GM23338 (cell line): ENCODE measurements at places on chromosomes 2 and 18. TPM values are rescaled to one million over a fixed set of nuclear protein-coding genes. Genes with fewer than 3 reads are reported as not detected.

Gene CCDC102B
- 0.16 and 1.3 TPM in 2 replicates for total RNA-seq

Gene STK16
- total RNA-seq: 12.1 and 17.0 TPM in 2 replicates

Gene GREB1
- 35.0 and 36.5 TPM in 2 replicates for total RNA-seq

Gene APCDD1
- 0.97 and 1.0 TPM in 2 replicates for total RNA-seq

Gene CABLES1
- 8.8 and 12.4 TPM in 2 replicates for total RNA-seq

Gene FMNL2
- total RNA-seq: 43.0 and 45.4 TPM in 2 replicates

Gene SCN9A
- total RNA-seq: 8.8 and 10.5 TPM in 2 replicates

Gene RAB31
- 18.8 and 33.8 TPM in 2 replicates for total RNA-seq

- no peaks in the 10 kb centered on the region for H3K36me3 ChIP-seq
- H3K27me3 ChIP-seq: no peaks in the 10 kb centered on the region
- DNase-seq: no peak
- H3K4me1 ChIP-seq: no peaks in the 10 kb centered on the region
- no peak overlapping the region for H3K4me3 ChIP-seq
Measured at GRCh38 chr2:197273485-197273884, 37.1 kb downstream of the ANKRD44 start.

- no peaks in the 10 kb centered on the region for H3K27me3 ChIP-seq
- no peak for DNase-seq
- no peaks in the 10 kb centered on the region for H3K36me3 ChIP-seq
Measured at GRCh38 chr2:148971547-148971946, 67.0 kb upstream of the LYPD6B start.

- no peaks in the 10 kb centered on the region for H3K27me3 ChIP-seq
- H3K36me3 ChIP-seq: peaks cover under 1% of the 10 kb centered on the region; the same call in 1 of the 2 replicates
- DNase-seq: no peak
- H3K4me3 ChIP-seq: no peak overlapping the region
Measured at GRCh38 chr2:2161871-2162653, 169.0 kb downstream of the MYT1L start.

GRCh38 chr2:179275253-179276012, 10.8 kb upstream of the SESTD1 start:
- no peak for DNase-seq
- H3K4me1 ChIP-seq: no peaks in the 10 kb centered on the region
- no peaks in the 10 kb centered on the region for H3K36me3 ChIP-seq
- H3K27ac ChIP-seq: no peak overlapping the region

GRCh38 chr18:54939361-54939917, 19.8 kb downstream of the CCDC68 start:
- no peak overlapping the region for H3K27ac ChIP-seq
- no peaks in the 10 kb centered on the region for H3K4me1 ChIP-seq

GRCh38 chr2:71710367-71711132, 257.2 kb downstream of the DYSF start:
- no peak overlapping the region for H3K27ac ChIP-seq
- no peaks in the 10 kb centered on the region for H3K27me3 ChIP-seq
- no peak overlapping the region for H3K4me3 ChIP-seq
- no peaks in the 10 kb centered on the region for H3K4me1 ChIP-seq
- DNase-seq: no peak
- H3K36me3 ChIP-seq: no peaks in the 10 kb centered on the region

DNA sequence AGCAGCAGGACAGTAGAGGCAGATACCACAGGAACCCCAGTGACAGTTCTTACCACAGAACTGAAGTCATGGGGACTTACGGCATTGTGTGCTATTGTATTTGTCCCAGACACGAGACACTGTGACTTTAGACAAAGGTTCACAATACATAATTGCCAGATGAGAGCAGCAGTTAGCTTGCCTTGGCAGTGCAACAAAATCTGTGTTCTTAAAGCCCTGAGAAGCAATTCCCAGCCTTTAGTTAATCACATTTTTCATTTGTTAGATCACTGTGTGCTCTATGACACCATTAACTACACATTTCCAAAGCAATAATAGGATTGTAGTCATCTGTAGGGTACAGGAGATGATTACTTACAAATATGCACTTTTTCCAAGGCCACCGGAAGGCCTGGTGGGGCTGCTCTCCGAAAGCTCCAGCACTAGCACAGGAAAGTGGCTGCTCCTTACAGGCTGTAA, 97.5 kb upstream of the LDLRAD4 start:
- no peak overlapping the region for H3K4me3 ChIP-seq
- H3K27me3 ChIP-seq: no peaks in the 10 kb centered on the region
- no peaks in the 10 kb centered on the region for H3K4me1 ChIP-seq
- no peak for DNase-seq

DNA sequence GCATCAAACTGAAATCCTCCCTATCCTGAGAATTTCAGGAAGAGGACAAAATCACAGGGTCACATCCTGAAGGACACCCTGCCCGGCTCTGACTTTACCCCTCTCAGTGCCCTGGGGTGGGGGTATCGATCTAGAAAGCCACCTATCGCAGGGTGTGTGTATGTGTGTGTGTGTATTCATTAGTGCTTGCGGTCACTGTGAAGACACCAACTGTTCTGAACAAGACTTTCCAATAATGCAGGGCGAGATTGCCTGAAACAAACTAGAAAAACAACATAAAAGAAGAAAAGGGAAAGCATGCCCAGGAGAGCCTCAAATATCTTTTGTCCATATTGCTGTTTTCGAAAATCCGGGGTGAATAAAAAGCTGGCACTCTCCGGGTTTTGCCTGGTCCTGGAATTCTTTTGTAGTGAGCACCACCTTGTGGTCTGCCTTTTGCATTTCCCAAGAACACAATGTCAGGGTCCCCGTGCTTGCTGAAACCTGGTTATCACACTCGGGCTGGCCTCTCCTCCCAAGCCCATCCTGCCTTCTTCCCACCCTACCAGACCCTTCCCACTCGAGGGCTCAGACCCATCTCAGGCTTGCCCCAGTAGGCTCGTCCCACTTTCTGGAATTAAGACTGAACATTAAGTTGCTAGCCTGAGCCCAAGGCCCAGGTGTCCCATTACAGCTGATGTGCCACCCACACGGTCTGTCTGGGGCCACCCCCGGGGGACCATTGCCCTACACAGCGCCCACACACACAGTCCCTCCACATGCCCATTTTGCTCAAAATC, 25.0 kb upstream of the COPS8 start:
- no peaks in the 10 kb centered on the region for H3K36me3 ChIP-seq
- H3K27ac ChIP-seq: no peak overlapping the region
- no peaks in the 10 kb centered on the region for H3K4me1 ChIP-seq
- peak; percentile 86 for DNase-seq
- no peaks in the 10 kb centered on the region for H3K27me3 ChIP-seq
- H3K4me3 ChIP-seq: no peak overlapping the region

GRCh38 chr2:101272045-101272784, 19.5 kb downstream of the CNOT11 start:
- H3K27ac ChIP-seq: no peak overlapping the region
- H3K4me3 ChIP-seq: no peak overlapping the region
- peaks cover 14% of the 10 kb centered on the region; the same call in 1 of the 2 replicates for H3K36me3 ChIP-seq

- no peak overlapping the region for H3K4me3 ChIP-seq
- peak; percentile 40 for DNase-seq
- H3K4me1 ChIP-seq: peaks cover 17% of the 10 kb centered on the region
Measured at GRCh38 chr2:166841679-166842078, 46.6 kb upstream of the XIRP2 start.

GRCh38 chr2:167749016-167749415, 498.4 kb downstream of the STK39 start:
- peaks cover 26% of the 10 kb centered on the region for H3K4me1 ChIP-seq
- no peaks in the 10 kb centered on the region for H3K36me3 ChIP-seq
- no peaks in the 10 kb centered on the region for H3K27me3 ChIP-seq
- no peak for DNase-seq
- no peak overlapping the region for H3K4me3 ChIP-seq
